ENCODE measurements at places on chromosomes 12 and 14.

DNA sequence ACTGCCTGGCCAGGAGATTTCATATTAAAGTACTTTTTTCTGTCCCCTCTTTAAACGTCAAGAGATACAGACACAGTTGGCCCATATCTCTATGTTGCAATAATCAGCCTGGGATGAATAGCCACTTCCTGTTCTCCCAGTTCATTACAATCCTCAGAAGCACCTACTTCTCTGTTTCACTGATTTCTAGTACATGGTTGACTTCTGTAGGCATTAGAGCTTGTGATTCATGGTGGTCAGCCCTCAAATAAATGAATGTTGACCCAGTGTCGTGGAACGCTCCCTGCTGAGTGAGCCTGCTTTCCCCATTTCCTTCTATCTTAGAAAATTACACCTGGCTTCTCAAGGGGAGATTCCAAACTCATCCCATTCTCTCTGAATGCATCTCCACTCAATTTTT is 416.7 kb downstream of the PDZRN4 start:
- no peak for DNase-seq

GRCh38 chr12:118061873-118062843 is 1.2 kb upstream of the WSB2 start:
- peak; percentile 66 for DNase-seq

GRCh38 chr12:116615141-116615861 is 56.1 kb downstream of the MAP1LC3B2 start:
- DNase-seq, result no peak

GRCh38 chr14:49545071-49545470 is 41.1 kb downstream of the RPS29 start:
- no peak for DNase-seq

GRCh38 chr14:23171222-23171975 is 12.1 kb downstream of the SLC7A8 start:
- DNase-seq, result no peak

- no peak for DNase-seq
Measured at GRCh38 chr12:52155048-52155868, 36.6 kb downstream of the KRT80 start.

- DNase-seq, result no peak
Measured at GRCh38 chr14:50451854-50452253, 55.2 kb upstream of the CDKL1 start.

GRCh38 chr12:46210873-46211439 is 57.9 kb downstream of the SLC38A1 start:
- DNase-seq, result no peak

- DNase-seq, result no peak
Measured at GRCh38 chr14:99707921-99708320, 23.8 kb downstream of the CYP46A1 start.

DNA sequence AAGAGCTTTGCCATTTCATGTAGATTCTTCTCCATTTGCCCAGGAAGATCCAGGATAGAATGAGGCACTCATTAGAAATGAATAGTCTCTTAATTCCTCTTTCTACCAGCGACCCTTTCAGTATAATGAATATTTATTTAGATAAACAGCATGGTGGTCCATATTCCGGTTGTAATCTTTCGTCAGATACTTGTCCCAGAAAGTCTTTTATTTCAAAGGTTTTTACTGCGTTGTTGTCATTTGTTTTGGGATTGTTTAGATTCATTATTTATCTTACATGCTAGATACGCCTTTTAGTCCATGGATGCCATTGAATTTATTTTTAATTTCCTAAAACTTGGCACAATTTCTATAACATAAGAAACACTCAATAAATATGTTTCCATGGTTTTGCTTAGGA is 139.7 kb upstream of the FLRT2 start:
- DNase-seq, result no peak

DNA sequence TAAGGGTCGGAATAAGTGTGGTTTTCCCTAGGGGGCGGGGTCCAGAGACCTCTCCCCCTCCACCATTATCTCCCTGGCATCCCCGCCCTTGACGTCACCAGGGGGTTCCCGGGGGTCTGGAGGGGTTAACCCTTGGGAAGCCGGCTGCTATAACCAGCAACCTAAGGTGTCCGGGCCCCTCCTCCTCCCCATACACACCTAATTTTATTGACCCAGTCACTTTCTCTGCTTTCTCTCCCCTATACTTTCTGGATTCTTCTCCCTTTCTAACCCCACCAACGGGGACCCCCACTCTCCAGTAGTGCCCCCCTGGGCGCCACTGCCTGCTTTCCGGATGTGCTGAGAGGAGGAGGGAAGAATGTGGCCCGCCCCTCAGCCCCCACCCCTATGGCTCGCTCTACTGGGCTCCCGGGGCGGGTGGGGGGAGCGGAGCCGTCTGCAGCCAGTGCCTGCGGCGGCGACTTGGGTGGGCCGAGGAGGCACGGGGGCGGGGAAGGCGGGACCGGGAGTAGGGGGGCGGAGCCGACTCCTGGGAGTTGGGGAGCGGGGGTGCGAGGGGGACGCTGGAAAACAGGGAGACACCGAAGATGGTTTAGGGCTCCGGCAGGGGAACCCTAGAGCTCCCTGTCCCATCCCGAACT is 1.8 kb downstream of the GLI1 start:
- DNase-seq, result peak; percentile 63

DNA sequence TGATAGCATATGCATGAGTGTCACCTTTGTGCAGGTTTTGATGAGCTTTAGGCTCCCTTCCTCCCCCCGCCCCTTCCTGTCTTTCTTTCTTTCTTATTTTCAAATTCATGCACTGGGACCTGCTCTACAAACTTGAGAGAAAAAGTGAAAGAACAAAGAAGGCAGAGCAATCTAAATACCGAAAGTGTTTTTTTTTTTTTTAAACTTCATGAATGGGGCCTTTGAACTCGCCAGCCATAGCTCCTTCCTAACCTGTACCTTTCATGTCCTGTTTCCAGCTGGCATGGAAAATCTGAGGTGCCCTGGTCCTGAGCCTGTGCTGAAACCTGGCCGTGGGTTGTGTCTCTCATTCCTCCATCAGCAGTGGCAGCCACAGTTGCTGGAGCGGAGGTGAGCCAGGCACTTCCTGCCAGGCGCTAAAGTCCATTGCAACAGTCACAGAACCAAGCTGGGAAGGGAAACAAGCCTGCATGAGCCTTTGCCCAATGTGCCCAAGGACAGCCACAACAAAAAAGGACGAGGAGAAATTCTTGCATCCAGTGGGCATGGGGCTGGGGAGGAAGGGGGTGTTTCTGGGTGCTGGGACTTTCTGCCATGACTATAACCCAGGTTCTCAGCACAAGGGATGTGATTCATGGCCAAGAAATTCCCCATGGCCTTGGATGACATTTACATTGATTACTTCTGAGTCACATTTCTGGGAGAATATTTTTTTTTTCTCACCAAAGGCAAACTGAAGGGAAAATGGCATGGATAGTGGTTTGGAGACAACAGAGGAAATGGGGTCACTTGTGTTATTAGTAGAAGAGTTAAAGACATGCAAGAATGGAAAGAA is 102.7 kb downstream of the TMEM30B start:
- DNase-seq, result no peak

DNA sequence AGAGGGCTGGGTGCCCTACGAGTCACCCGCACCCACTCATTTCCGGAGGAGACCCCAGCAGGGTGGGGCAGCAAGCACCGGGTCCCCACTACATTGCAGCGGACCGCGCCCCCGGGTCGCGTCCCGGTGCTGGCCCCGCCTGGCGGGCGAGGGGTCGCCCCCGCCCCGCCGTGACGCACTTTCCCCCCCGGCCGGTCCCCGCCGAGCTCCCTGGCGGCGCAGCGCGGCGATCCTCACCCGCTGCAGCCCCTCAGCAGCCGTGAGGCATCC is 106.1 kb downstream of the PRICKLE1 start:
- DNase-seq, result peak; percentile 70

- no peak for DNase-seq
Measured at GRCh38 chr14:104187931-104188726, 49.7 kb downstream of the KIF26A start.

All from hindlimb muscle (tissue), 1 donor.